ENCODE measurements at places on chromosomes 12 and 14.

- DNase-seq, result no peak
Measured at GRCh38 chr12:78239544-78239943, 408.9 kb downstream of the NAV3 start.

DNA sequence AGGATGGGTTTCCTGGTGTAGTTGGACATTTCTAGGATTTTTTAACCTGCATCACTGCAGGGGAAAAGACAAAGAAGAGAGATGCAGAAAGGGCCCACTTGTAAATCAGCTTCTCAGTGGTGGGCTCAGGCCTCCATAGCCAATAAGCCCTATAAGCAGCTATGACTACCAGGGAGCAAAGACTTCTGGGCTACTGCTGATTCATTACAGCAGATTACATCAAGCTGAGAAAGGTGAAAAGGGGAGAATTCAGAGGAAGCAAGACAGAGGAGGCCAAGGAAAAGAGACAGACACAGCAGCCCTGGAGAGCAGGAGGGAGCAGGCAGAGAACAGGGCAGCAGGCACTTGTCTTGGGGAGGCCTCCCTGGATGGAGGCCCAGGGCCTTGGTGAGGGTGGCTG lies 95.2 kb downstream of the KCNA5 start:
- no peak for DNase-seq

GRCh38 chr12:45205165-45205825 lies 10.6 kb upstream of the ANO6 start:
- no peak for DNase-seq

DNA sequence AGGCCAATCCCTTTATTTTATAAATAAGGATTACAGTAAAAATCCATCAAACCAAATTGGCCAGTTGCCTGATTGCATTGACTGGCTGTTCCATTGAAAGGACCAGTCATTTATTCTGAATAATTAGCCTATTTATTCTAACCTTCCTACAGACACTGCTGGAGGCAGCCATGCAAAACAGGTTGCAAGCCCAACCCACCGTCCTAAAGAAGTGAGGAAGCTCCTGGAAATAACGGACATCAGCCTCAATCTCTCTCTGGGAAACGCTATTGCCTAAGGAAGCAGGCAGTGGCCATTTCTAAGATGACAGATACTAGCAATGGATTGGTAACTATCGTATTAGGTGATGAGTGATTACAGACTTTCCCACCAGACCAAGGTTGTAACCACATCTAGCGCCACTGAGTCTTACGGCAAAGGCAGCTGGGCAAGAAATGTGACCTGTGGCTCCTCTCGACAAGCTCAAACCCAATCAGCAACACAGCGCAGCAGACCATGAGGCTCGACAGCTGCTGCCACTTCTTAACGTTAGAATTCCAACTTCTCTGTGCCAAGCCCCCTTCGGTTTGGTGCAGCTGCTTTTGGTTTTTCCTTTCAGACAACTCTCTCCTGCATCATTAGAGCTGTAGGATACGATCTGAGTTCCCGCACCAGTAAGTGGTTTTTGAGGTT lies 134.2 kb downstream of the KCNK10 start:
- no peak for DNase-seq

DNA sequence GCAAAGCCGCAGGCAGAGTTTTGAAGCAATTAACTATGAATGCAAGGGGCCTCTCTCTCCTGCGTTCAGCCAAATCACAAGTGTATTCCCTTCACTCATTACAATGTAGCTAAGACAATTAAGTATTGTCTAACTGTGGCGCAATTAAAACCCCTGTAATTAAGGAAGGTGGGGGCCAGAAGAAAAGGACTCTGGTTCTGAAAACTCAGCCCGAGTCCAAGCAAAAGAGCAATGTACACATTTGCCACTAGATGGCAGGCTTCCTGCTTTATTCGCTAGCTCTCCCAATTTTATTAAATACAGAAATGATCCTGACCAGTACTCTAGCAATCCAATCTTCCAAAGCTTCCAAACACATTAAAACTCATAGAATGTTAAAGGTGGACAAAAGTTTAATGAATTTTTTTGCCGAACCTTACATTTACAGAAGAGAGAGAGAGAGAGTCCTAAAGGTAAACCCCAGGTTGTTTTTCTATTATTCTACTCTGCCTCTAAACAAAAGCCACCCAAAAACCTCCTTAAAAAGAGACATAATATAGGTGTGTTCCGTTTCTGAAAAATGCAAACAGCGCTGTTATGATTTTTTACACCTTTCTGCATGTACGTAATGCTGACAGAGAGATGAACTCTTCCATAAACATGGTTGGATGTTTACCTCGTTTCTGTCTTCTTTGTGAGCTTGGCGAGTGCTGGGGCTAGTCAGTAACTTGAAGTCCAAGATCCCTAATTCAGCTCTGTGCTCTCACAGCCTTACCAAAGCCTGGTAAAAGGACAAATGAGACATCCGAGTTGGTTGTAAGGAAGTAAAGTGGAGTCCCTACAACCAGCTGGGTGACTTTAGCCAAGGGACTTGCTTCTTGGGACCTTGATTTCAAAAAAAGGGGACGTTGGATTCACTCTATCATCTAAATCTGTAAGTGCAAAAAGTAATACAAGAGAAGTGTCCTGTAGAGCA lies 50.9 kb upstream of the VASH1 start:
- no peak for DNase-seq

DNA sequence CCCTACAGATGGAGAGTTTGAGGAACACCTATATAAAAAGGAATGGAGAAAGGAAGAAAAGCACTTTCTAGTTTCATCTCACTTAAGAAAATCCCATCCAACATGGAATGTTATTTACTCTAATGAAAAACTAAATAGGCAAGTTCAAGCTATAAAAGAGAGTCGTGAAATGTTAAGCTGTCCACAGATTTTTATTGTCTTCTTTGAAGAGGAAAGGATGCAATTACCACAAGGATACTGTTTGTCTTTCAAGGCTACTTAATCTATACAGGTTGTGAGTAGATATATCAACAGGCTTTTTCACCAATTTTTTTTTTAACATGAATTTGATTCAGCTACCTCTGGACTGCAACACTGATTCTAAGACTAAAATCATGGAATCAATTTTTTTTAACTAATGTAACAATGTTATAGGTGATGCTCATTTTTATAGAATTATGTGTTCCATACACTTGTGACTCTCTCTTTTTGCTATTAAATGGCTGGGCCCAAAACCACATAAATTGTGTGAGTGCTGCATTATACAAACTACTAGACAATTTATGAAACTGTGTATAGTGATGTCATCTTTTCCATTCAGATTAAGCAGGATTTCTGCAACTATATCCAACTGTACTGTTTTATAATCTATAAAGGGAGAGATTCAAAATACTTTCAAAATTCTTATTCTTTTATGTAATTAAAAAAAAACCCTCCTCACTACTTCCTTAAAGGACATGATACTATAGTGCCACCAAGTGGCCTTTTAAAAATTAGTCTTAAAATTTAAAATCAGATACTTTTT lies 26.8 kb upstream of the BMAL2 start:
- no peak for DNase-seq

DNA sequence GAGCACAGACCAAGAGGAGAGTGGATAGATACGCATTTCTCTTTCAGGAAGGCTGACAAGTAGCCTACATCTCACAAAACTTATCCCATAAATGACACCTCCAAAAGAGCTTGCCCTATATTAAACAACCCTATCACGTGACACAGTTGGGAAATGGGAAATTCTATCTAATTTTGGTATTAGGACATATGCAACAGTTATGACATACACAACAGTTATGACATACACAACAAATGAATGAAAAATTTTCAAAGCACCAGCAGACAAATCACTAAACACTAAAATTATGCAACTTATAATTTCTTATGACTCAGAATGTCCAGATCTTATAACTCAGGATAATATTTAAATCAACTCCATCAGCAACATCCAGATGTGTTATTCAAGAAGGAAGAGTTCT lies 54.1 kb downstream of the DUSP16 start:
- DNase-seq, result no peak

- DNase-seq, result no peak
Measured at GRCh38 chr12:80441921-80442320, 2.1 kb upstream of the PTPRQ start.

GRCh38 chr12:88035907-88036289 lies 6.7 kb upstream of the C12orf50 start:
- DNase-seq, result no peak

GRCh38 chr12:72522411-72522810 lies 250.2 kb downstream of the TRHDE start:
- DNase-seq, result no peak

DNA sequence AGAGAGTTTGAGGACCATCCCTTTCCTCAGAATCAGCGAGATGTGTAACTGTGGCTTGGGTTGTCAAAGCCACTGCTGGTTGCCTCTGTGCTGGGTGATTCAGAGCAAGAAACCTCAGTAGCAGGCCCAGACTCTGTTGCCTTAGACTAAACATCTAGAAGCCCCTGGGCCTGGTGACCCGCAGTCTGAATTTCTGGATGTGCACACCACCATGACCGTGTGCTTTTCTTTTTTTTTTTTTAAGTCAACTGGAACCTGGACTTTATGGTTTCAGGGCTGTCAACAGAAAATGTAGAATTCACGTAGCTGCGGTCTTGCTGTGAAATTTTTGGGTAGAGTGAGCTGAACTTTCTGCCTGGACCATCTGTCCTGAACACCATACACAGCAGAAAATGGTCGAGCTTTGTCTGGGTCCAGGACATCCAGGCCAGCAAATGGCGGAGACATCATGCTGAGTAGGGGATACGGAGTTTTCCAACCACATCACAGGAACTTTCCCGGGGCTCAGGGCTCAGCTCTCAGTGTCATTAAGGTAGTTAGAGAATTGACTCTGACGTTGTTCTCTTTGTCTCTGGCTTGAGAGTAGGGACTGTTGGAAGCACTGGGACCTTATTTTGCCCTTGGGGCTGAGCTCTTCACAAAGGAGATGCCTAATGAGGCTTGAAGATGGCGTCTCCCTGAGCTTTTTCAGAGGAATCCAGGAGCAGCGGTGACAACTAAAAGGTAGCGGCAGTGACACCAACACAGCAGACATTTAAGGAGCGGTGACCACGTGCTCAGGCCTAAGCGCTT lies 23.0 kb upstream of the BATF start:
- no peak for DNase-seq

GRCh38 chr12:1666215-1666614 lies 24.7 kb upstream of the ADIPOR2 start:
- no peak for DNase-seq

DNA sequence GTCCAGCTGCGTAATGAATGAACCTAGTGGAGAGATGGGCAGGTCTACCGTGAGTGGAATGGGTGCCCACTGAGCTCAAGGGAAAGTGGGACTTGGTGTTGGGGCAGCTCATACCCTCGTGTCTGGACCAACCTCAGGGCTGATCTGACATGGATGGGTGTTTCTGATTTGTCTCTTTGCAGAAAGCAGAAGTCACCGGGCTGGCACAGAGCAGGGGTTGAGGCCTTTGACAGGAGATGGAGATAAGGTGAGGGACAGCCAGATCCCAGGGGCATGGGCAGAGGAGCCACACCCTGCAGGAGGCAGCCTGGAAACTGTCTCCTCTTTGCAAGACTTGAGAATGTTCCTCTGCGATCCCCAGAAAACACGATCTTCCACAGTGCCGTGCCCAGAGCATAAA lies 20.9 kb upstream of the PPP1CC start:
- no peak for DNase-seq

- no peak for DNase-seq
Measured at GRCh38 chr12:32482226-32482625, 82.9 kb downstream of the FGD4 start.

GRCh38 chr12:7411343-7411742 lies 32.6 kb downstream of the CD163L1 start:
- DNase-seq, result no peak

- no peak for DNase-seq
Measured at GRCh38 chr14:52551696-52552062, 626 bp downstream of the TXNDC16 start.

DNA sequence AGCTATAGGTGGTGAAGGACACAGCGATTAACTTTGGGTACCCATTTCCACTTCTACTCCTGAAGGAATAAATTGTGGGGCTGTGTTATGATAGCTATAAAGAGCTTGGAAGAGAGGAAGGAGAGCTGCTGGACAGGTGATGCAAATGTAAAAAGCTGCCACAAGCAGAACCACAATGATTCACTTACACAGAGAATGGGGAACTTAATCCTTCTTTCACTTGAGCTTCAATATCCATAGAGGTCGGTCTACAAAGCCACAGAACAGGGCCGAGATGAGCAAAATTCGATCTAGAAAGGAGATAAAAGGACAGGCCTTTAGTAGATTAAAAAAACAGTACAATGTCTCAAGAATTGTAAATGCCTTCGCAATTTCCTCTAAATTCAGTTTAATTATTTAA lies 831.1 kb downstream of the LRFN5 start:
- no peak for DNase-seq

DNA sequence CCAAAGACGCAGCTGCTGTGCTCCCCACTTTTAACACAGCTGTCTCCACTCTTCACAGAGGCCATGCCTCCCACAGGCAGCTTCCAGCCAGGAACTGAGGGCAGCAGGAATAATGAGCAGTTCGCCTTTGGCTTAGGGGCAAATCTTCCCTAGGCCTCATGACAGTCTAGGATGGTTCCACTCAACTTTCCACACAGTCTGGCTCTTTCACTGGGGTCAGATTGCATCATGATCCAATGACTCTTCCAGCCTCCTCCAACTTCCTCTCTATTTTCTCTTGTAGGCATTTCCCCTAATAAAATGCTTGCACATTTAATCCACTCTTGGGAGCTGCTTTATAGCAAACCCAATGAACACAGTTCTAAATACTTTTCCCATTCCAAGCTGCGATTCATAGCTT lies 271.6 kb upstream of the ATP2B1 start:
- no peak for DNase-seq

DNA sequence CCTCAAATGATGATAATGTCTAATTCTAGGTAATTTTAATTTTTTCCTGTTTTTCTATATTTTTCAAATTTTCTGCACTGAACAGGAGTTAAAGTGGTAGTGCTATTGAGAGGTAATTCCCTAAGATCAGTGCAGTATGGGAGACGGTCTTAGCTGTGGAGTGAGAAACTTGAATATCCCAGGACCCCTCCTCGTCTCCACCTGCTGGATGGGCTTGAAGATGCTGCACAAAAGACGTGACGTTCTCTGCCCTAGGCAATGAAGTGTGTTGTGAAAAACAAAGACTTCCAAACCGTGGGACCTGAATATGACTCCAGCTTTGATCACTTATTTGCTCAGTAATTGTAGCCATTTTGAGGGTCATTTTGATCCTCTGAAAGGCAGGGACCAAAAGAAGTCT lies 298.1 kb downstream of the VRK1 start:
- no peak for DNase-seq

DNA sequence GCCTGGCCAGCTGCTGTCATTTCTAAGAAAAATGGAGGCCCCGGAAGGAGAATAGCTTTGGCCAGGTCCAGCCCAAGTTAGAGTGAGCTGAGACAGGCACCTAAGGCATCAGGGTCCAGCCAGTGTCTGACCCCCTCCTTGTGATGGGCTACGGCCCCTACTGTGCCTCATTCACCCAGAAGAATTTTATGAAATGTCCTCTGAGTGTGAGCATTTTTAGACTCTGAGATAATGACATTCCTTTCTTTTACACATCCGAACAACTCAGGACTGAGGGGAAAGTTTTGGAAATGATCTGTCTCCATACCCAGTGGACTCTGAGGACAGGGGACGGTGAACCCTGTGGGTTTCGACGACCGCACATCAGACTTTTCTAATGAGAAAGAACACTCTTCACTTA lies 50.4 kb downstream of the SLC24A4 start:
- DNase-seq, result no peak

Data from breast epithelium (tissue), 4 donors.